ENCODE measurements at places on chromosomes 16 and 17. TPM values are rescaled to one million over a fixed set of nuclear protein-coding genes. Genes with fewer than 3 reads are reported as not detected.

- H3K4me1 ChIP-seq = no peaks in the 10 kb centered on the region
- no peaks in the 10 kb centered on the region for H3K27me3 ChIP-seq
- no peak for DNase-seq
- H3K27ac ChIP-seq = no peak overlapping the region
These were observed 175.2 kb downstream of the CCDC182 start for GRCh38 chr17:57569853-57570252.

GRCh38 chr17:1491443-1492248, 840 bp downstream of the MYO1C start:
- H3K27me3 ChIP-seq = peaks cover 21% of the 10 kb centered on the region
- peak overlapping the region; percentile 88 for H3K27ac ChIP-seq
- H3K36me3 ChIP-seq = no peaks in the 10 kb centered on the region
- H3K4me3 ChIP-seq = peak overlapping the region; percentile 61

- H3K36me3 ChIP-seq = no peaks in the 10 kb centered on the region
- H3K4me3 ChIP-seq = no peak overlapping the region
- no peaks in the 10 kb centered on the region for H3K4me1 ChIP-seq
These were observed 64.6 kb downstream of the NKD1 start for GRCh38 chr16:50612849-50613198.

GRCh38 chr16:75497558-75497957, 2.3 kb upstream of the CHST6 start:
- peaks cover 2% of the 10 kb centered on the region for H3K27me3 ChIP-seq
- DNase-seq = no peak
- no peak overlapping the region for H3K4me3 ChIP-seq
- no peak overlapping the region for H3K27ac ChIP-seq
- H3K36me3 ChIP-seq = no peaks in the 10 kb centered on the region
- peaks cover 8% of the 10 kb centered on the region for H3K4me1 ChIP-seq

DNA sequence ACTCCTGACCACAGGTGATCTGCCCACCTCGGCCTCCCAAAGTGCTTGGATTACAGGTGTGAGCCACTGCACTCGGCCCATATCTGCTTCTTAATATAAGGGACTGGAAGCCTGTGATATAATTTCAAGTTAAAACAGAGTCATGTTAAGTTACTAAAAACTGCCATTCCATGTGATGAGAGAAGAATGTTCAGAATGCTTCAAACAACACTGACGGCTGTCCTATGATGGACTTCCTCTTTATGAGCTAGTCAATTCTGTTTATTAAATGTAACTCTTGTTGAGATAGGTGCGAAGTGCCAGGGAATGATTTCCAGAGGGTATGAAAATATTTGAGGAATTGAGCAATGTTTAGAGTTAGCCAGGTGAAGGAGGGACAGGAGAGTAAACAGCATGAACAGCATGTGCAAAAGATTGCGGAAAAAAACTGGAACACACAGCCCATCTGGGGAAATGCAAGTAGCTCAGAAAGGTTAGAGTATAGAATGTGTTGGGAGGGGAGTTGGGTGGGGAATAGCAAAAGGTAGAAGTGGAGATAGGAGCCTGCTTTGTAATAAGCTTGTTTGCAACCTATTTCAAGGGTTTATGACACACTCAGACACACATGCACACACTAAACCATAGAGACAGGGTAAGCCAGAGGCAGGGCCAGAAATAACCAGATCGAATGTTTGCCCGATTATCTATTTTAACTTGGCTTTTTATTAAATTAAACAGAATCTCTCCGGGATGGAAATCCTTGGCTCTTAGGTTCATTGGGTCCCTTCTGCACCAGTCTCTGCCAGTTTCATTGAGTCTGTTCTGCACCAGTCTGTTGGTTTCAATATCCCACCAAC, 135.6 kb upstream of the COX10 start:
- no peak overlapping the region for H3K4me3 ChIP-seq
- no peak for DNase-seq
- no peaks in the 10 kb centered on the region for H3K27me3 ChIP-seq
- no peaks in the 10 kb centered on the region for H3K4me1 ChIP-seq
- H3K36me3 ChIP-seq = no peaks in the 10 kb centered on the region
- no peak overlapping the region for H3K27ac ChIP-seq

DNA sequence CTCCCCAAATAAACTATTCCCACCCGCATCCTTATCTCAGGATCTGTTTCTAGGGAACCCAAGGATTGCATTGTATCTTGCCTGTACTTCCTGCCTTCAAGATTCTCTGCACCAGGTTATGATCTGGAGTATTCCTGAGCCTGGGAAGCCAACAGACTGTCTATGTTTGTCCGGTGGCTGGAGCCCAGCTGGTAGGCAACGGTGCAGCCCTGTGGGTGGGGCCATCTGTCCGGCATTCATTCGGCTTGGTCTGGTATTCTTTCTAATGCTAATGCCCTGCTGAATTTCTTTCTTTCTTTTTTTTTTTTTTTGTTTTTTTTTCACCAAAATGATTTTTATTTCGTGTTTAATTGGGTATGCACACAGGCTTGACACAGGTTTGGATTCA, 20.7 kb upstream of the TVP23A start:
- H3K27ac ChIP-seq = no peak overlapping the region
- no peaks in the 10 kb centered on the region for H3K27me3 ChIP-seq
- no peak overlapping the region for H3K4me3 ChIP-seq
- H3K36me3 ChIP-seq = no peaks in the 10 kb centered on the region
- no peaks in the 10 kb centered on the region for H3K4me1 ChIP-seq

DNA sequence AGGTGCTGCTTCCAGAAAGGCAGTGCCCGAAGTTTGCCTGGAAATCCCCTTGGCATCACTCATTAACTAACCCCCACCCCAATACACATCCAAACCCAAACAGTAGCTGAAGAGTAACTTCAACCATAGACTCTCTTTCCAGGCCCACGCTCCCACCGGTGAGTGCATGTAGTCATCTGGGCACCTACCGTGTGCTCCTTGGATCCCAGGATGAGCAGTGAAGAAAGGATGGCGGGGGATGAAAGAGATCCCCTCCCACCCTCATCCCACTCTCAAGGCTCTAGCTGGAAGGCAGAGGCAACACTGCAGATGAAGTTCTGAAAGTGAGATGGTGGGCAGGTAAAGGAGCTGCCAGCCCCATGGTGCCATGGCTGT, 305.0 kb downstream of the SOX9 start:
- H3K27me3 ChIP-seq = no peaks in the 10 kb centered on the region
- DNase-seq = no peak
- no peak overlapping the region for H3K4me3 ChIP-seq
- no peak overlapping the region for H3K27ac ChIP-seq

DNA sequence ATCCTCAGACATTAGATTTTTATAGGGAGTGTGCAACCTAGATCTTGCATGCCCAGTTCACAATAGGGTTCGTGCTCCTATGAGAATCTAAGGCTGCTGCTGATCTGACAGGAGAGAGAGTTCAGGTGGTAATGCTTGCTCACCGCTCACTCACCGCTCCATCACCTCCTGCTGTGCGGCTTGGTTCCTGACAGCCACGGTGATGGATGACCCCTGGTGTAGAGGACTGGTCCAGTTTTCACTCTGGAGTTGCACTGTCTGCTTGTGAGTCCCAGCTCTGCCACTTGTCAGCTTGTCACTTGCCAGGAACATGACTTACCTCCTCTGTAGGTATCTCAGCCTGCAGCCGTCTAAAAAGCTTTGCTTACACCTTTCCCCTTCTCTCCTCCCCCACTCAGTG, 214.6 kb downstream of the SNX29 start:
- H3K4me3 ChIP-seq = no peak overlapping the region
- H3K4me1 ChIP-seq = peaks cover 4% of the 10 kb centered on the region
- no peak for DNase-seq

- peaks cover 5% of the 10 kb centered on the region for H3K36me3 ChIP-seq
- H3K4me1 ChIP-seq = no peaks in the 10 kb centered on the region
- no peaks in the 10 kb centered on the region for H3K27me3 ChIP-seq
- no peak overlapping the region for H3K27ac ChIP-seq
These were observed 91.1 kb downstream of the NLK start for GRCh38 chr17:28133562-28133970.

DNA sequence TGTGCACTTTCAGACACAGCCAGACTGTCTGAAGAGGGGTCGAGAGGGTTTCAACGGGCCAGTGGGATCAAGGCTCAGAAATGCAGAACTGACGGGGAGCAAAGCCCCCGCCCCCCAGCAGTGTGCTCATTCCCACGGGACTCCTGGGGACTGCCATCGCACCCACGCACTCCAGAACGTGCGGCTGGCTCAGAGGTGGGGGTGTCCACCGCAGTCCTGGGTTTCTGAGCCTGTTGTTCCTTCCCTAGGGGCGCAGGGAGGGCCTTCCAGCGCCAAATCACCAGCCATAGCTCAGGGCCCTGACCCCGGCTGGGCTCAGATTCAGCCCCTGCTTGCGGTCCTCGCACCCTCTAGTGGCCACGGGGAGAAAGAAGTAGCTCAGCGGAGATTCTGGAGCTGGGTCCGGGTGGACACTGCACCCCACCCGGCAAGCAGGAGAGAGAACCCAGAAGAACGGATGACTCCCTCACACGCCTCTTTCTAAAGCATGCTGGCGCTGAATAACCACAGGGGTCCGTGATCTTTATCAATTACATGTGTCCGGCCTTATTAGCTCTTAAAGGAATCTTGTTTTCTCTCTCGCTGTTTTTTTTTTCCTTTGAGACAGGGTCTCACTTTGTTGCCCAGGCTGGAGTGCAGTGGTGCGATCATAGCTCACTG, 45.0 kb upstream of the USP7 start:
- peaks cover 3% of the 10 kb centered on the region for H3K4me1 ChIP-seq
- H3K27ac ChIP-seq = no peak overlapping the region
- no peaks in the 10 kb centered on the region for H3K27me3 ChIP-seq
- DNase-seq = peak; percentile 76
- no peaks in the 10 kb centered on the region for H3K36me3 ChIP-seq

- H3K4me1 ChIP-seq = no peaks in the 10 kb centered on the region
- no peak for DNase-seq
- no peak overlapping the region for H3K4me3 ChIP-seq
- H3K27me3 ChIP-seq = no peaks in the 10 kb centered on the region
- H3K36me3 ChIP-seq = no peaks in the 10 kb centered on the region
These were observed 167.9 kb downstream of the RGS9 start for GRCh38 chr17:65305116-65305515.

DNA sequence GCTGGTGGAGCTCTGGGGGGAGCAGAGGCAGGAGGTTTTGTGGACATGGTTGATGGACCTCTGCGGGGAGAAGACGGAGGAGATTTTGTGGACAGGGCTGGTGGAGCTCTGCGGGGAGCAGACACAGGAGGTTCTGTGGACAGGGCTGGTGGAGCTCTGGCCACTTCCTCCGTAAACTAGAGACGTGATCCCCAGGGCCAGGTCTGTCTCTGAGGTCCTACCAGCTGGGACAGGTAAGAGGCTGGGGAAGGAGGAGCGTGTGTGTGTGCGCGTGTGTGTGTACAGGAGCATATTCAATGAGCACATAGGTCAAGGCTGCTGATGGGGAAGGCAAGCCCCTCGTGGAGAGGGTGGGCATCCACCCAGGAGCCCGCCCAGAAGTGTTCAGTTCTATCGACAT, 20.6 kb downstream of the RPH3AL start:
- no peaks in the 10 kb centered on the region for H3K27me3 ChIP-seq
- no peak for DNase-seq
- peaks cover 2% of the 10 kb centered on the region for H3K4me1 ChIP-seq
- no peak overlapping the region for H3K4me3 ChIP-seq
- no peak overlapping the region for H3K27ac ChIP-seq

GRCh38 chr16:47043200-47043599, 69.7 kb upstream of the DNAJA2 start:
- no peak overlapping the region for H3K27ac ChIP-seq
- no peak overlapping the region for H3K4me3 ChIP-seq
- DNase-seq = no peak
- H3K4me1 ChIP-seq = no peaks in the 10 kb centered on the region

GRCh38 chr17:52892334-52892733, 733.8 kb upstream of the CA10 start:
- no peaks in the 10 kb centered on the region for H3K27me3 ChIP-seq
- no peak for DNase-seq
- H3K4me1 ChIP-seq = no peaks in the 10 kb centered on the region
- no peak overlapping the region for H3K4me3 ChIP-seq

- H3K4me1 ChIP-seq = peaks cover 7% of the 10 kb centered on the region
- H3K4me3 ChIP-seq = no peak overlapping the region
- H3K27me3 ChIP-seq = no peaks in the 10 kb centered on the region
- H3K27ac ChIP-seq = no peak overlapping the region
- H3K36me3 ChIP-seq = no peaks in the 10 kb centered on the region
- DNase-seq = no peak
These were observed 70.6 kb downstream of the KATNIP start for GRCh38 chr16:27620541-27620940.

- H3K27ac ChIP-seq = no peak overlapping the region
- no peaks in the 10 kb centered on the region for H3K4me1 ChIP-seq
- no peak overlapping the region for H3K4me3 ChIP-seq
- peaks cover 6% of the 10 kb centered on the region for H3K27me3 ChIP-seq
- no peak for DNase-seq
These were observed 1.8 kb downstream of the SLC6A2 start for GRCh38 chr16:55657616-55658015.

- no peaks in the 10 kb centered on the region for H3K36me3 ChIP-seq
- H3K27me3 ChIP-seq = no peaks in the 10 kb centered on the region
- DNase-seq = no peak
- H3K27ac ChIP-seq = no peak overlapping the region
- H3K4me1 ChIP-seq = no peaks in the 10 kb centered on the region
- no peak overlapping the region for H3K4me3 ChIP-seq
These were observed 1.5 kb downstream of the SNX29 start for GRCh38 chr16:11978080-11978479.

- H3K4me3 ChIP-seq = no peak overlapping the region
- H3K27me3 ChIP-seq = no peaks in the 10 kb centered on the region
- no peak for DNase-seq
- no peak overlapping the region for H3K27ac ChIP-seq
- no peaks in the 10 kb centered on the region for H3K4me1 ChIP-seq
- no peaks in the 10 kb centered on the region for H3K36me3 ChIP-seq
These were observed 139.3 kb downstream of the ANKFN1 start for GRCh38 chr17:56292578-56292977.

DNA sequence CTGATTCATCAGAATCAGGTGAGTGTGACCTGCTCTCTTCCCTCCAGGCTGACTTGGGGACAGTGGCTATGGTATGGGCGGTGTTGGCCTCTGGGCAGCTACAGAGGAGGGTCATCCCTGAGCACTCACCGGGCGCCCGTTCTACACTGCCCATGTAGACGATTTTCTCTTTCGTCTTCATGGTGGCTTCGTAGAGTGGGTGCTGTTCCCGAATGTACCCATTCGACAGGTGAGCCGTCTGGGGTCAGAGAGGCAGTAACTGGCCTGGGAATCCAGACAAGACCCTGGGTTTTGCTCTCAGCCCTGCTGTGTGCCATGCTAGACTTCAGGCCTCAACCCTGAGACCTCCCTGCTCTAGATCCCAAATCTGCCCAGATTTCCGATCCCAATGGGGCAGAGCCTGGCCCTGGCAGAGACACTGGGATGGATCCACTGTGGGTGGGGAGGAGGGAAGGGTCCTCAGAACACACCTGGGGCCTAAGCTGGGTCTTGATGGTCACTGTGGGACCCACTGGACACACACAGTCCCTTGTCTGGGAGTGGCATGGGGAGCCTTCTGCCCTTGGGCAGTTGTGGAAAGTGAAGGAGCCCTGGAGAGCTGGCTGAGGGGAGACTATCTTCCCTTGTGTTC, 13.2 kb downstream of the USP6 start:
- H3K27me3 ChIP-seq = no peaks in the 10 kb centered on the region
- no peaks in the 10 kb centered on the region for H3K4me1 ChIP-seq
- H3K36me3 ChIP-seq = no peaks in the 10 kb centered on the region
- DNase-seq = no peak
- no peak overlapping the region for H3K27ac ChIP-seq
- no peak overlapping the region for H3K4me3 ChIP-seq

GRCh38 chr17:77884019-77884418, 74.5 kb upstream of the TNRC6C start:
- H3K27me3 ChIP-seq = no peaks in the 10 kb centered on the region
- no peak overlapping the region for H3K4me3 ChIP-seq
- H3K36me3 ChIP-seq = no peaks in the 10 kb centered on the region
- no peaks in the 10 kb centered on the region for H3K4me1 ChIP-seq
- DNase-seq = peak; percentile 33

GFAP gene
- polyA plus RNA-seq = 0.45 TPM

LRRC37A gene
- polyA plus RNA-seq = 0.81 TPM

HIGD1B gene
- 1.2 TPM for polyA plus RNA-seq

CEP112 gene
- polyA plus RNA-seq = not detected

Measured in small intestine (tissue), 16 donors.